ENCODE measurements at places on chromosomes 4 and X.

- no peak for DNase-seq
Measured at GRCh38 chrX:147847999-147848398, 63.7 kb upstream of the FMR1 start.

DNA sequence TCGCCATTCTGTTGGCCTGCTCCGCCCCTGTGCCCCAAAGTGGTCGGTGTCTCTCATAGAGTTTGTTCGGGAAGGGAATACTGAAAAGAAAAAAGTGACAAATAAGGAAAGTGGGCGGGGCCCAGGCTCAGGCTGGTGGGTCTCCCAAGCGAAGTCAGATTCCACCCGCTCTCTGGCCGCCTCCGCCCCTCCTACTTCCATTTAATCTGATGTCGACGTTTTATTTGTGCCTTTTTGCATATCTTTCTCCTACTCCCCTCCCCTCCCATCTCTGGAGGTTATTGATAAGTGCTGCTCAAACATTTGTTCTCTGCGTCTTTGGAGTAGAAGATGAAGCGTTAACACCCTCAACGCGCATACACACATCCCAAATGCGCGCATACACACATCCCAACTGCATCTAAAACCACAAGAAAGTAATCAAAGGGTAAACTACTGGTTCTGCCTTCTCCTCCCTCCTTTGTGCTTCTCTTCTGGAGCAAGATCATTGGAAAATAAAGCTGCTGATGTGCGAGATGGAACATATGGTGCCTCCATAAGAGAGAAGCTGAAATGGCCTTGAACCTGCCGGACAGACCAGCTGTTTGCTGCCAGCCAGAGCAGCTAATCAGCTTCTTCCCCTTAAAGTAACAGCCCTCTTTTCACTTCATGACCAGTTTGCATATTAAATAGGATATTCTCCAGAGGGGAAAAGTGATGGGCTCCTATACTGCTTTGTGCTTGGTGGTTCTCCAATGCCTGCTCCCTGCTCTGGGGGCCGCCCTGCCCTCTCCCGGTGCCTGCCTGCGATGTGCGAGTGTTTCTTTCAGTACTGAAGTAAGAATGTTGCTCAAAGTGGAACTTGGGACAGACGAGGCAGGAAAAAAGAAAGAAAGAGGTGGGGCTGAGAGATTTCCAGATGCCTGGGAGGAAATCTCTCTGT is 3.1 kb downstream of the MAMLD1 start:
- DNase-seq = no peak

DNA sequence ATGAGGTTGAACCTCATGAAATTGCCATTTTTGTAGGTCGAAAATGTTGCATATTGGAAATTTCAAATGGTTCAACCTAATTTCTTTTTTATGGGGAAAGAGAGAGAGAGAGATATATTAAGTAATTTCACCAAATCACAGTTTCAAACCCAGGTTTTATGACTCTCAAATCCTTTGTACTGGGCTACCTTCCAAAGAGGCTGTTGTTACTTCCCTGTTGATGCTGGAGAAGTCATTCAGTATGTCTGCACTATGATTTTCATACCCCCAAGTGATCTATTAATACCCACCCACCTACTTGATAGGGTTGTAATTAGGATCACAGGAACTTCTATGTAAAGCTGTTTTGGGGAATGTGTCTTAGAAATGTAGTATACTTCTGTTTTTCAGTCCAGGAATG is 109.9 kb downstream of the ZNF330 start:
- DNase-seq = no peak

DNA sequence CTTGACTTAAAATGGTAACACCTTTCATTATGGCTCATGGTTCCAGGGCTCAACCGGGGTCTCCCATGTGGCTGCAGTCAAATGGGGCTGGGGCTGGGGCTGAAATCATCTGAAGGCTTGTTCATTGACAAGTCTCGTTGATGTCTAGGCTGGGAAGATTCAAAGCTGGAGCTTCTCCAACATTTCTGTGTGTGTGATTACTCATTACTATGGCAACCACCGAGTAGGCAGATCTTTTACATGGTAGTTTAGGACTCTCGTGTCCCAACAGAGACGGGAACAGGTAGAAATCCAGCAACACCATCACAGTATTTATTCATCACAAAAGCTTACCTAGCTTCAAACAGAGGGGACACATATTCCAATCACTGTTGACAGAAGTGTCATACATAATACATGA is 7.8 kb downstream of the YTHDC1 start:
- no peak for DNase-seq

Data from T-helper 17 cell (primary cell).